ENCODE measurements at places on chromosomes 12 and 14.

- DNase-seq = no peak
Measured at GRCh38 chr12:85157035-85157603, 121.0 kb downstream of the LRRIQ1 start.

DNA sequence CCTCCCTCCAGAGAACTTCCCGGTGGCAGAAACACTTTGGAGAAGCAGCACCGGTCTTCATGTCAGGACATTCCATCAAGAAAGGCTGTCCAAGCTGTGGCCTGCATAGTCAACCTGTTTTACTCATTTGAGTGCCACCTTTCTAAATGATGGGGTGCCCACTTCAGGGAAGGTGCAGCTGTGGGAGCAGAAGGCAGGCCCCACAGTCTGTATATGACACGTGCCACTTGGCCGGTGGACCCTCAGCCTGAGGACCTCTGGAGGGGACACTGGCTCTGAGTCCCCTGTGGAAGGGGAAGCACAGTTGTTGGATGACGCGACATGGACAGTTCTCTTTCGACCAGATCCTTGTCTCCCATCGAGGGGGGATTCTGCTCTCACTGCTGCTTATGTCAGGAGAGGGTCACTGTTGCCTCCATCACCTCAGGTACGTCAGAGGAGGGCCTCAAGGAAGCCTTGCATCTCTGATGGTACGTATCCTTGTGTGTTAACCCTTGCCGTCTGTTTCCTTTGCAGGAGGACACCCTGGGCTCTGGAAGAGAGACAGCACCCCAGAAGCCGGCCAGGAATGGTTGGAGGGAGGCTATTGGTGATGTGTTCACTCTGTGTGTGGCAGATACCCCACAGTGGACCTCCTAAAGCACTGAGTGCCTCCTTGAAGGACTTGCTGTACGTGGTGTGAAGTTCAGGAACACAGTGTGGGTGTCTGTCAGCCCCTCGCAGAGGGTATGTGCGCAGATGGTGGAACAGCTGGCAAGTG, 132.1 kb upstream of the RTL1 start:
- no peak for DNase-seq

DNA sequence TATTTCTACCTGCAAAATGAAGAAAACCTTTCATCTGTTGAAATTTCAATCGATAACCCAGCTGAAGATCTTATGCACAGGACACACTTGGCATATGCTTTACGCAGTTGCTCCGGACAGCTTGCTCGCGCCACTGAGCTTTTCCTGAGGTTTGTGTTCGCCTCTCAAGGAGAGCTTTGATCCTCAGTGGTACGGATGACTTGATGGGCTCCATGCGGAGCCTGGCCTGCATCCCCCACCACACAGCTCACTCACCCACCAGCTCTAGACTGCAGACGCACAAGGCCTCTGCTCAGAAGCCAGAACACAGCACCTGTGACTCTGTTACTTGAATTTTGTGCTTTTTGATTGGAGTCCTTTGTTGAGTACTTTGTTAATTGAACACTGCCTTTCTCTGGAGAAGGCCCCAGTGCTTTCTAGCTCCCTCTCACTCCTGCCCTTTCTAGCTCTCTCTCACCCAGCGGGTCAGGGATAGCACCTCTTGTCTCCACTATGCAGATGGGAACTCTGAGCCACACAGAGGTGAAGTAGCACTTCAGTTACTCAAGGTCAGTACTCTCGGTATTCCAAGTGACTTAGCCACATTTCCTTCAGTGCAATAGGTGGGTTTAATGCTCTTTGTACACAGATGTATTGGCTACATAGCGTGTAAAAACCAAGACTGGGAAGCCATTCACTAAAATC, 52.1 kb downstream of the TBC1D30 start:
- no peak for DNase-seq

DNA sequence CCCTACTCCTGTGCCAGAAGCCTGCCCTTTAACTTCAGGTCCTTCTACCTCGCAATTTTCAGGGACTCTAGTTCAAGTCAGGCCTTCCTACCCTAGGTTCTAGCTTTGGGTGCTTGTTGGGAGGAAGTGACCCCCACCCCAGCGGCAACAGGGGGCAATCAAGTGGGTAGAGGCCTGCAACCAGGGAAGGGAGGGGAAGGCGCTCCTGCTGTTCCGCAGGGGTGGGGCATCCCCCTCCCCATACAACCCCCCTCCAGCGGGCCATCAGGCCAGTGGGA, 204 bp upstream of the PRPH start:
- DNase-seq = no peak

DNA sequence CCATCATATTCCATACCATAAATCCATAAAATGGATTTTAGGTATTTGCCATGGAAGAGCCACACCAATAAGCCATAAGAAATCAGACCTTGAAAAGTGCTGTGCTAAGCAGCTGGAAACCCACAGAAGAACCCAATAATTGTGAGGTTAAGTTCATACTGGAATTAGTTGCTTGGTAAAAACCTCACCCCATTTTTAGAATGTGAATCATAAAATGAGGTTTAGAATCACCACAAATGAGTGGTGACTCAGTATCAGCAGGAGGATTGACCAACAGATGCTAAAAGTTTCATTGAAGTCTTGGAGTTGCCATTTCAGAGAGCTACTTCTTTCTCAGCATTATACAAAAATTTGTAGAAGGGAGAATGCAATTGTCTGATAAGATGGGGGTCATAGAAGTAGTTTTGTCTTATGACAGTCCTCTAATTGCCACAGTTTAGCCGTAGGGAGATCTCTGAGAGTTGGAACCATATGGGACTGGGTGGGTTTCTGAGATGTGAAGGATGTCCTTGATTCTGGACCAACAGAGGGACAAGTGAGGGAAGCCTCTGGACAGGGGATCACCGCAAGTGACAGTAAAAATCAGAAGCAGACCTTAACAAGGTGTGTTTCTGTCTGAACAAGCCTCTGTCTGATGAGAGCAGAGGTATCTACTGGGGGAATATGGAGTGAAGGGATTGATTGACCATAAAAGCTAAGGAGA, 1.4 kb upstream of the STON2 start:
- DNase-seq = peak; percentile 97

DNA sequence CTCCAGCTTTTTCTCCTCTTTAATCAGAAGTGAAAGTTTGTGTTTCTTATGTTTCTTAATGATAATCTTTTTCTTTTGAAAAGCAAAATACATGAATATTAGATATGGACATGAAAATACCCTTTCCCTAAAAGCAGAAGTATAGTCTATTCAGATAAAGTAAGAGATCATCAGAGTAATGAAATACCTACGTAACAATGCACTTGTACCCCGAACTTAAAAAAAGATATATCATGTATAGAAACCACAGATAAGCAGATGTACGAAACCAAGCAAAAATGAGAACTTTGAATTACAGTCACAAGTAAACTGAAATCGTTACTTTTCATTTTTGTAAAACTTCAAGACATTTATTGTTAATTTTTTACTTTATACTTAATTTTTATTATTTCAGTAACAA, 1.5 kb upstream of the GPR65 start:
- no peak for DNase-seq

- DNase-seq = no peak
Measured at GRCh38 chr14:73776194-73776537, 62.0 kb upstream of the PNMA1 start.

DNA sequence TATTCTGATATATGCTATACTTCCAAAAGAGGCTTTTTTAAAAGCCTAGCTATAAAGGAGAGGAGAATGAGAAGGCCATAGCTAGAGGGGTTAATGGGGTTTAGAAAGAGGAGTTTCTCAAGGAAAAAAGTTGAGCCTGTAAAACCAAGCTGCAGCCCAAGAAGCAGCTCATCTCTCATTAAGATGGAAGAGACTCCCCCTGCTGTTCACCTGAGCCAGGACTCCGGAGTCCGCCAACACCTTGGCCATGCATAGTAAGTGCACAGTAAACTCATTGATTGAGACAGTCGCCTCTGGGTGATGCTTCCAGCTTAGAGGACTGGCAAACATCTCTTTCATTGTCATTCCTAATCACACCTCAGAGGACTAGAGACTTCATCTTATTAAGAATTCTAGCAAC, 46.2 kb downstream of the ANO2 start:
- no peak for DNase-seq

GRCh38 chr12:47817272-47818006, 2.3 kb downstream of the HDAC7 start:
- no peak for DNase-seq

DNA sequence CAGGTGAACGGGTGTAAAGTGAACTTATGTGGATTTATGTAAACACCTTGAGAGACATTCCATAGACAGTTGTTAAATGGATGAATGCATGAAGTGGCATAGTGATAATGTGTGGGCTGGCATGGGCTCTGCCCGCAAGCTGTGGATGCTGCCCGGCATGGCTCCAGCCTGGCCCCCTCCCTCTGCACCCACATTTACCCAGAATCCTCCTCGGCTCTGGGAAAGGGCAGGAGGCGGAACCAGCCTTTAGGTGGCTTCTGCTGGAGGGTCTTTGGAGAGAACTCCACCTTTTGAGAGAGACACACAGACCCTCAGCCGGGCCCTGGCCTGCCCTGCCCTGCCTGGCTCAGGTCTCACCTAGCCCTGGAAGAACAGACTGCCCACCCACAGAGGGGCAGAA, 18.7 kb downstream of the RASAL1 start:
- DNase-seq = no peak

- no peak for DNase-seq
Measured at GRCh38 chr12:87952850-87953249, 76.4 kb downstream of the C12orf50 start.

- DNase-seq = peak; percentile 94
Measured at GRCh38 chr14:95313707-95314106, 6.0 kb downstream of the CLMN start.

DNA sequence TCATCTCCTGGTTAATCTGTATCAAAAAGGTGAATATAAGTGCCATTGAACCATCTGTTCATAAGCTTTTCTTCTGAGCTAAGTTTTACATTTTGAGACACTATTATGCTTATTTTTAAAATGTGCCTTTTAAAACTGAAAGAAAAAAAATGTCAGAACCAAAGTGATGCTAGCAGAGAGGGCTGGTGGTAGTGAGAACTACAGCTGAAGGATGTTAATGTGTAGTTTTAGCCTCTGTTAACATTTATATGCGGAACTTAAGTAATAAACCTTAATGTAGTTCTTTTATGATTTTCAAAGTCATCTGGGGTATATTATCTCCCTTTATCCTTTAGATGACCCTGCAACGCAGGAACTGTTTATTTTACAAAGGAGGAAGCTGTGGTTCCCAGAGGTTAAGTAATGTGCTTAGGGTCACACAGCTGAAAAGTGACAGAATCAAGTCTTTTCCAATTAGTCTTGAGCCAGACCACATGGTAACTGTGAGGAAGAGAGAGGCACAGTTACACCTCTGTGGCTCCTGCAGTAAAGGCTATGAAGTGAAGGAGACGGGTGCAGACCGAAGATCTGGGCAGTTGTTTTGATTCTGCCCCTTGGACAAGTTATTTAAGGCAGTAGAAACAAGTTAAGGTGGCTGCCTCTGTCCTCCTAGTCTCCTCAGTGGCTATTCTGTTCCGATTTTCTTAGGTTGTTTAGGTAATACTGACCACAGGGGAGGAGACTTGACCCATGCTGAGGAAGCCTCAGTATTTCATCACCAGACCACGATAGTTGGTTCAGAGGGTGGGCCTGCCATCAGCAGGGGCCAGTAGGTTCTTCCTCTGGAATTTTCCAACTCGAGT, 23.9 kb downstream of the GNG2 start:
- DNase-seq = peak; percentile 94

DNA sequence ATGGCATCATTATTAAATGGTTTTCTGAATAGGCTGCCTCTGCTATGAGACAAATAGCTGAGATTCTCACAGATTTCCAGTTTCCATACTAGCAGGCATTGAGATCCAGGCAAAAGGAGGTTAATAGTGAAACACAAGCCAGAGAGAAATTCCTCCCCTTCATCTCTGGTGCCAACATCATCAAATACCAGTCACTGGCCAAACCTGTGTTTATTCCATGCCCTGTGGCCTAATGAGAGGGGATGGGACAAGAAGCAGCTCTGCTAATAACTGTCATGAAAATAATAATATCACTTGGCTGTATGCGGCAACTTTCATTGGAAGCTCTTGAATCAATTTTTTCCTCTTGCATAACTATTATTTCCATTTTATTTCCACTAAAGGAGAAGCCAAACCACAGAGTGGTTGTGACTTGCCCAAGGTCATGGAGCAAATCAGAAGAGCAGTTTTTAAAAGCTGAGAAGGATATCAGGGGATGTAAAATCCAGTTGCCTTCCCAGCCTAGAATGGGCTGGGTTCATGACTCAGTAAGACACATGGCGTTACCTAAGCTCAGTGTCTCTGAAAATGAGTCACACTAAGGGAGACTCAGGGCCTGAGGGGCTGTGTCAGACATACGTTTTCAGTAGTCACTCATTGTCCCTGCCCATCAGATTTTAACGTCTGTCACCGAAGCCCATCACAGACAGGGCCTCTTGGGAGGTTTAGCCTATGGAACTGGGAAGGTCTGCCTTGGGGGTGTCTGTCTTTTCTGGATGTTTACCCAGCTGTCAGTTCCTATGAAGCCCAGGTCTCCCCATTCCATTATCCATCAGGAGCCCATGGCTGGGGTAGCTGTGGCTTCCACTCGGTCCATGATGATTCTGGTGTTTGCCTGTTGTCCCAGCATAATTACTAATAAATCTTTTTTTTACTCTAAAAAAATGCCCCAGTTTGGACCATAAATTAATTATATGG, 208.8 kb upstream of the EEA1 start:
- peak; percentile 63 for DNase-seq

GRCh38 chr12:58465418-58465817, 454.9 kb downstream of the LRIG3 start:
- DNase-seq = no peak

DNA sequence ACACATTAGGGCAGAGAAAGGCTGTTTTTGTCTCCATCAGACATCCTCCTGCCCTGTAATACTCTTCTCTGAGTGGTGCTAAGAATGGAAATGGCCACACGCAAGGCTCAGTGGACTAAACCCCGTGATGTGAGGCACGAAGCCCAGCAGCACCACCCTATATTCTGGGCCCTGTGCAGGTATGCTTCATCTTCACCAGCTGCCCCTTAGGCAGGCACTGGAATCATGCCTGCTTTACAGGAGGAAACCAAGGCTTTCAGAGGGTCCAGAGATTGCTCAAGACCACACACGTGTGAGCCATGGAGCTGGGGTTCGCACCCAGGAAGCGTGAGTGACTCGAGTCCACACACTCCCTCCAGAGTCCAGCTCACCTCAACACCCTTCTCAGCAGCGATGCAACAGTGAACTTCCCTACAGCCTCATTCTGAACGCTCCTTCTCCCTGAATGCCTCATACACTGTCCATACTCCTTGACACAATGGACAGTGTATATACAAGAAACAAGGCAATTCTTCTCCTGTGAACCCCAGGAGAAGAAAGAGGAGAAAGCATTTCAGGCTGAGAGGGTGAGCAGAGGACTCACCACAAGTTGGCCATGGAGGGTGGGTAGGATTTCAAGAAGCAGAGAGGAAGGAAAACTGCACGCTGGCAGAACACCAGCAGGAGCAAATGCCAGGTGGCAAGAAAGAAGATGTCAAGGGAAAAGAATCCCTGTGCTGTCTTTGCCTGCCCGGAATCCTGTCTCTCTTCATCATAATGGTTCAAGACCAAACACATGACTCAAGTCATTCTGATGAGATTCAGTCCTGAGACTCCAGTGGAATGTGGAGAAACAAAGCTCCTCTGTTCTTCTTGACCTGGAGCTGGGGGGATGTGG, 39.1 kb downstream of the NT5DC3 start:
- DNase-seq = peak; percentile 35
